ENCODE measurements at places on chromosomes 4 and X.

DNA sequence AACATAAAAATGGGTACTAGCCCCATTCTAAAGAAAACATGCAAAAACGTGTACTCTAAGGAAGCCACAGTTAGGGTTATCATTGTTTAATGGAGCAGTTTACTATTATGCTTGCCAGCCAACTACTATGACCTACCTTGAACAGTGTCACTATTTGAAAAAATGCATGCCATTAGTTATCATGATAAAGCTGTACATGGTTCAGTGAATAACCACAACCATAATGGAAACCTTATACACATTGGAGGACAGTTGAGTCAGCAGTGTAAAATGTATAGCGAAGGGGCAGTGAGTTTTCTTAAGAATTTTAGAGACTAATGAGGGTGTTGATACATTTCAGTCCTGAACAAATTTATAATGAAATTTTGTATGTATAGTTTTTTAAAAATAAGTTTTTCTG lies 381.9 kb downstream of the GRXCR1 start:
- DNase-seq: no peak

DNA sequence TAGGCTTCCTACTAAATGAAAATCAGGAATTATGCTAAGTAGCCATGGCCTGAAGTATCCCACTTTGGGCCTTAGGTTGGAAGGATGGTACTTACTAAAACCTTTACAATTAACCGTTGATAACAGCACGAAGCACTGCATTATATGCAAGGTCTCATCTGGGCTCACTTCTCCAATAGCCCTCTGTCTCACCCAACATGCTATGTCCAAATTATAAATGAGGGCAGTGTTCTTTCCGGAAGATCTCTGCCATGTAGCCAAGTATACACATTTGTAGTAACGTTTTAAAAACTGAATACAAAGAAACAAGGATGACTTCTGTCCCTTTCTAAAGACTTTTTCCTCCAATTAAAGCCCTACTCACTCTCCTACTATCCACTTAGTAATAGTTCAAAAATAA lies 51.6 kb downstream of the SCFD2 start:
- no peak for DNase-seq

DNA sequence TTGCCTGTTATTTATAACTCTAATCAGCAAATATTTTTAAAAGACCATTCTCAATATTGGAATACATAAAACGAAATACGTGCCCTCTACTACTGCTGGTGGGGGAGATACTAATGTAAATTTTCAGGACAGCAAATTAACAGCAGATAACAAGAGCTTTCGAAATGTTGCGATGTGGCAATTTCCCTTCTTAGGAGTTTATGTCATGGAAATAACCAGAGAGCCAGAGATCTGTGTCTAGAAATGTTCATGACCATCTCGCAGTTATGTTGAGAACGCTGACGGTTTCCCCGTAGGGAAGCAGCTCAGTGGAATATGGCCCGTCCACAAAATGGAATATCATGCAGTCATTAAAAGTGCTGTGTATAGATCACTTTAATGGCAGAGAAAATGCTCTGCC lies 238.4 kb upstream of the PSAPL1 start:
- no peak for DNase-seq

DNA sequence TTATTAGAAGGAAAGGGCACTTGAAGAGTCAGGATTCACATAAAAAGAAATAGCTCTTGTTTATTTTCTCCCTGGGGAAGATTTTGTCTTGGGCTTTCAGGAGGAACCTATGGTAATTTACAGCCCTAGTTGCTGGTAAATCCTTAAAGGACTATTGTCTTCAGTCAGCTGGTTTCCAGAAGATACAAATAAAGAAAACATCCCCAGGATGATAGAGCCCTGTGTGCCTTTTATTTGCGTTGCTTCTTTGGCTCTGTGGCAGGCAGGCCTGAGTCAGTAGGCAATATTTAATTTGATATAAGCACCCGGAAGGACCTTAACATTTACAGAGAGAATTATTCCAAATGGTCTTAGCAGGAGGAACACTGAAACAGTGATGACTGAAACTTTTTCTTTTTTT lies 131.0 kb upstream of the SLC34A2 start:
- DNase-seq: no peak

- DNase-seq: no peak
Measured at GRCh38 chr4:80307774-80308465, 27.6 kb upstream of the CFAP299 start.

- no peak for DNase-seq
Measured at GRCh38 chr4:7055111-7055989, 12.2 kb downstream of the TADA2B start.

GRCh38 chr4:23161787-23162186 lies 469.1 kb downstream of the GBA3 start:
- DNase-seq: no peak

DNA sequence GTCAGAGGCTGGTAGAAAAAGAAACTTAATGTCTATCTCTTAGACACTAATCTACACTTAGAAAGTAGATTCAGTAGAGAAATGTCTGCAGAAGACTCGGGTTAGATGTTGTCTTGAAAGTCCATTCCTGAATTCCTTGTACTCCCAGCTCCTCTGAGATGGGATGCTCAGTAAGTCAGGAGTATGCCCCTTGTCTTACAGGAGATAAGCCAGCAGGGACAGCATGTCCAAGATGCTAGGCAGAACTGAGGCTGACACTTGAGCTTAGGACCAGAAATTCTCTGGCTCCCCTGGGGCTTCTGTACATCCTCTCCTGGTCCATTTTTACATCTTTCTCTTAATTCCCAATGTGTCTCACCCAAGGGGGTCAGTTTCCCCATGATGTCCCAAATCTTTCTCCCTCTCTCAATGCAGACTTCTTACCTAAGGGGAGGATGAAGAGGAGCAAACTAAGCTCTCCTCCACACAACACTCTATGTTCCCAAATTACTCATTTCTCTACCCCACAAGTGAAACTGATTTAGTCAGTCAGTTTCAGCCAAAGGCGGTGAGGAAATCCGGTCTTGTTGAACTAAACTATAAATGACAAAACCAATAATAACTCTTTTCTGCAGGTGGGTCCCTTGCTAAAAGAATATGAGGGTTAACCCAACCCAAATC lies 558.2 kb upstream of the DIPK2B start:
- DNase-seq: no peak

DNA sequence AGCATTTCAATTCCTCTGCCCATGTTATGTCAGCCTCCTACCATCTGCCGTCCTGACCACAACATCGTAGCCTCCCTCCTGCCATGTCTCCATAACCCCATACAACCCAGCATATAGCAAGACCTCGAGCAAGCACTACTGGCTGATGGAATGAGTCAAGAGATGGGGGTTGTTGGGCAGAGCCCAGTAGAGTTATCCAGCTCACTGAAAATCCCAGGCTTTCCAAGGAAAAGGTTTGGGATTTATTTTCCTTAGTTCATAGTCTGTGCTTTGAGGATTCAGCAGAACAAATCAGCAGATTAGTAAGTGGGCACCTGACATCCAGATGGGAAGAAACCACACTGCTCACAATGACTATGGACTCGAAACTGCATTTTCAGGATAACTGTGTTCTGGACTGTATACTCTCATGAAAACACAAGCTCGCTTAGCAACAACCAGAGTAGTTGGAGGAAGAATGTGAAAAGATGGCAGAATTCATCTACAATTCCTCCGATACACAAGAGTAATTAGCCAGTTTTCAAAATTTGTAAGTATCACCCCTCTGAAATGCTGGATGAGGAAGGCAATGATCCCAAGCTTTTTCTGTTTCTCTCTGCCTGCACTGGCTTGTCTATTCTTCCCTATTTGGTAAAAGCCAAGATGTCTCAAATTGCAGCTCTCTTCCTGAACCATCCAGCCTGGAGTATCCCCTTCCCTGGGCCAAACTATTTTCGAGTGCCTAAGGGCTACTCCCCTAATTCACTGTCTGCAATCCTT lies 186.2 kb upstream of the TBL1X start:
- DNase-seq: no peak

DNA sequence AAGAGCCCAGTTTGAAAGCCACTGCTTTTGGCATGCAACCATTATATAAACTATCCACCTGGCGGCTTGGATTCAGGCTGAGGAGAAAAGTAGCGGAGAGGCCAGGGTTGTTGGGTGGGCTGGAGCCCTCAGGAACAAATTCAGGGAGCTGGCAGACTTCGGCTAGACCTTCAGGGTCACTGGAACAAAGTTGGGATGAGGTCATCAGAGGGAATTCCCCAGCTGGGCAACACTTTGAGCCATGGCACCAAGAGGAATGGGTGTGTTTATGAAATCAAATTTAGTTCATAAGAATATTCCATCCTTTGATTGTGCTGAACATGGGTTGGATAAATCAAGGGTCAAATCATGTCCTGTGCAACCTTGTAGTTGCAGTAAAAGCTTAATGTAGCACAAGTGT lies 22.0 kb downstream of the MTMR1 start:
- no peak for DNase-seq

- peak; percentile 48 for DNase-seq
Measured at GRCh38 chrX:131728295-131729145, 184.6 kb downstream of the OR13H1 start.

GRCh38 chrX:109441266-109441665 lies 40.6 kb downstream of the GUCY2F start:
- no peak for DNase-seq

GRCh38 chr4:2552806-2553205 lies 16.4 kb downstream of the FAM193A start:
- DNase-seq: no peak

DNA sequence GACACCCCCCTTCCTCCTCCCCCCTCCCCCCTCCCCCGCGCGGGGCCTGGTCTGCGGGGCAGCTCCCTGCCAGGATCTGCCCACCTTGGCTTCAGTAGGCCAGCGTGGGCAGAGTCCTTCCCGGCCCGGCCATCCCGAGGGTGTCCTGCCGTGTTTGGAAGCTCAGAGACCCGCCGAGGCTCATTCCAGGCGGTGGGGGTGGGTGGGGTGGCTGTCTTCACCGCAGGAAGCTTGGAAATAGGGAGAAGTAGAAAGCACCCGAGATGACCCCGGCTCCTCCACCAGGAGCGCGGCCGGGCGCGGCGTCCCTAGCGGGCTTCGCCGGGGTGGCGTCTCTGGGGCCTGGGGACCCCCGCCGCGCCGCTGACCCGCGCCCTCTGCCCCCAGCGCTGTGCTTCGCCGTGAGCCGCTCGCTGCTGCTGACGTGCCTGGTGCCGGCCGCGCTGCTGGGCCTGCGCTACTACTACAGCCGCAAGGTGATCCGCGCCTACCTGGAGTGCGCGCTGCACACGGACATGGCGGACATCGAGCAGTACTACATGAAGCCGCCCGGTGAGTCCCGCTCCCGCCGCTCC lies 1.6 kb downstream of the NAT8L start:
- no peak for DNase-seq

DNA sequence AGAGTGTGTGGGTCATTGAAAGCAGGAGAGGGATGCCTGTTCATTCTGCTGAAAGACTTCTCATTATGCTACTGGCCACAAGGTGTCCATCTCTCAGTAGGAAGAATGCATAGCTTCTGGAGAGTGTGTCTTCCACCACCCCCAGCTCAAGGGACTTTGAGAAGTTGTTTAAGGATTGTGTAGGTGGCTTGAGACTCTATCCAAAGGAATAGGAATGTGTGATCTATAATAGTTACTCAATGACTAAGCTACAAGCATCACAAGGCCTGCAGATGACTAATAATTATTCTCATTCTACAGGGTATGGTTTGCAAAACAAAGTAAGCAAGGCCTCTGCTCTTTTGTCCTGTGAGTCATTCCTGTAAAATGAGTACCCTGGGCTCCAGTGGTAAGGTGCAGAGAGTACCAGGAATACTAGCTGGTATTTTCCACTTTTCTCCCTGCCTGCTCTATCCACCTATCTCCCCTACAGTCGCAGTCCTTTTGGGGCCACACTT lies 279.8 kb upstream of the BOD1L1 start:
- no peak for DNase-seq

- no peak for DNase-seq
Measured at GRCh38 chrX:123713434-123713833, 19.4 kb downstream of the THOC2 start.

- no peak for DNase-seq
Measured at GRCh38 chr4:6956087-6956433, 46.4 kb downstream of the TBC1D14 start.

All from stimulated activated CD8-positive, alpha-beta memory T cell treated with anti-CD3 and anti-CD28 coated beads, Interleukin-12 subunit alpha, Interleukin-12 subunit beta, amount 100 ng/mL, for 4 hours (primary cell).